Frontal cortex (tissue), 4 donors: ENCODE measurements at places on chromosomes 2 and 18.

- DNase-seq, result no peak
Observed at GRCh38 chr2:157093666-157094065, 163.8 kb upstream of the GALNT5 start.

- DNase-seq, result no peak
Observed at GRCh38 chr2:46869621-46870020, 46.0 kb downstream of the MCFD2 start.

- no peak for DNase-seq
Observed at GRCh38 chr2:175805442-175806124, 196.5 kb downstream of the LNPK start.

GRCh38 chr2:8740136-8740535, 58.3 kb downstream of the ID2 start:
- no peak for DNase-seq

DNA sequence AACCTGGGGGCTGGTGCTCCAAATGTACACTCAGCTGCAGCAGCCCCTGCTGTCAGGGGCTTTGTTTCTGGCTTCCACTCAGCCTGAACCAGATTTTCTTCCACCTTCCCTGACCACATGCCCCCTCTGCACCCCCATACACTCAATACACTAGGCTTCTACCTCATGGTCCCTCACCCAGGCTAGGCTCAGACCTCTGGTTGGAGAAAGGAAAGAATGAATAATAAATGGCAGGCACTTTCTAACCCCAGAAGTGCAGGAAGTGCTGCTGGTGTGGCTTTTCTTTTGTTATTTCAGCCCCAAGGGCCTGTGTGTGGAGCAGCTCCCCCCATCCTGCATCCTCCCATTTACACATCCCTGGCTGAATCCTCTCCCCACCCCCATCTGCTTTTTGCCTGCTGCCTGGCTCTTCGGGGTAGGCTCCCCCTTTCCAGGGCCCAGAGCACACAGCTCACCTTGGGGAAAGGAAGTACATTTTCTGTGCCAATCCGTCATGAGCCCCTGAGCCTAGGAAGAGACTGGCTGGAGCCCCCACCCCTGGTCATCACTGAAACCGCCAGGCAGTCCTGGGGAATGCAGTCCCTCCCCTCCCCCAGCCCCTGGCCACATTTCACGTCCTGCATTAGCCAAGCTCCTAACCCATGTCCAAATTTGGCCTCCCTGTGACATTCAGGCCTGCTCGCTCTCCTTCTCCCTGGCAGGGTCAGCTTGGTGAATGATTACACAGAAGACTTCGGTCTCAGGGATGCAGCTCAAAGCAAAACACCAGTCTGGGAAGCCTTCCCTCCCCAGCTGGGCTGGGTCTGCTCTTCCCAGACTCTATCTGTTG, 2.6 kb downstream of the DYSF start:
- no peak for DNase-seq

GRCh38 chr2:26561918-26562810, 79.0 kb downstream of the CIB4 start:
- no peak for DNase-seq

DNA sequence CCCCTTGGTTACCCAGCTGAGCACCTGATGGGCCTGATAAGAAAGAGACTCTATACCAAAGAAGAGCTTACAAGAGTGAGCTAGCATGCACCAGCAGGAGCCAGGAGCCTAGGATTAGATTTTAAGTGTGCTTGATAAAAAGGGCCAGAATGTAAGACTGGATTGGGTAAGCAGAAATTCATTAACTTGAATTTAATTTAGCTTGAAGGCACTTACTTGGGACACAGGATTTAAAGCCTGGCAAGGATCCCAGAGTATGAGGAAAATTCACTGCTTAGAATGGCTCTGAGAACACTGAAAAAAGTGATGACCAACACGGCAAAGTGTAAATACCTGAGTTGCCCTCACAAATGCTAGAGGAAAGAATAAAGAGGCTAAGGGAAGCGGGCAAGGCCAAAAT, 91.3 kb upstream of the RBBP8 start:
- DNase-seq, result no peak

- DNase-seq, result no peak
Observed at GRCh38 chr2:141029428-141030078, 1101.3 kb downstream of the LRP1B start.

DNA sequence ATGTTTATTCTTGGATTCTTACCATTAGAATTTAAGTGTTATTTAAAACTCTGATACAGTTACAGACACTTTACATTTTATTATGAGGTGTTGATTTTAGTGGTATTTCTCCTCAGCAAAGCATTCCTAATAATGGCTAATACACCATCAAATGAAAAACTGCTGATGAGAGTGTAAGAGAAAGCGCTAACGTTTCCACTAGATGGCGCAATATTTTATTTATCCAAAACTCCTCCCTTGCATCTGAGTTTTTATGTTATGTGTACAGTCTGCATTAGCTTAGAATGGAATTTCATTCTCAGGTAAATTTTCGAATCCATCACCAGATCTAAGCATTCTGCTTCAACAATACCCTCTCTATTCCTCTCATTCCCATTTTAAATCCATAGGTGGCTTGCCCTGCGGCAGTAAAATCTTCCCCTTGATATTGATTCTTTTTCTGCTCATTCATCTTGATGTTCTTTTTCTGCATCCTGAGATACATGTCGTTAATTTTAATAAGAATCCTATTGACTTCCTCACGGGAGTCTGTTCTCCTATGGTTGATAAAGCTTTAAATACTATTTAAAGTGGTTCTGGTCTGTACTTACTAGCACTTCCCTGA, 53.9 kb downstream of the PRKRA start:
- DNase-seq, result peak; percentile 11

DNA sequence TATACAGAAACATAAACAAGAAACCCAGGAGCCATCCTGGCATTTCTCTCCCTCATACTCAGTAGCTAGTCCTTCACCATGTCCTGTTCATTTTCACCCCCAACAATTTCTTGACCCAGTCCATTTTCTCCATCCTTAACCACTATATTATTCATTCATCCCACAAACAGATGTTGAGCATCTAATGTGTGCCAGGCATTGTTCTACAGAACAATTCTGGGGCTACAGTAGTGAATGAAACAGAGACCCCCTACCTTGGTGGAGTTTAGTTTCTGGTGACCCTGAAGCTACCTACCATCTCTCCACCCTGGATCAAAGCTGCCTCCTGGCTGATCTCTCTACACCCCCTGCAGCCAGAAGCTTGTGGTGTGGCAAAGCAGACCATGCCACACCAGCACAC, 27.5 kb upstream of the BZW1 start:
- DNase-seq, result no peak

DNA sequence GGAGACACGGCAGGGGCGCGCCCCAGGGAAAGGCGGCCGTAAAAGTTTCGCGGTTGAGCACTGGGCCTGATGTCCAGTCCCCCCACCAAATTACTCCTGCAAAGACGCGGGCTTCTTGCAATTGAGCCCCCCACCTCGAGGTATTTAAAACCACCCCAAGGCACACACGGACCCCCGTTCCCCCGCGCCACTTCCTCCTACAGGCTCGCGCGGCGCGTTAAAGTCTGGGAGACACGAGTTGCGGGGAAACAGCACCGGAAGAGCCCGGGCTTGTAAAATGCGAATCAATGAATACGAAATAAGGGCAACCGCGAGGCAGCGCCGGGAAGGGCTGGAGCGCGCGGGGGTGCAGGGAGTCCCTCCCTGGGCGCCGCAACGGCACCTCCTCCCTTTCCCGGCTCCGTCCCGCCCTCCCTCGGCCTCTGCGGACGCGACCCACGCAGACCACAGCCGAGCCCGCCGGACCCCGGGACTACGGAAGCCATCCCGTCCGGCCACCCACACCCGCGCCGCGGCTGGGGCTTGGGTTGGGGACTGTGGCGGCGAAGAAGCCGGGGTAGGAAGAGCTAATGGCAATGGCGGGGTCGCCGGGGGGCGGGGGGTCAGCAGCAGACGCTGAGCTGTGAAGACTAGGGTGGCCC, 918 bp upstream of the NETO1 start:
- peak; percentile 28 for DNase-seq

DNA sequence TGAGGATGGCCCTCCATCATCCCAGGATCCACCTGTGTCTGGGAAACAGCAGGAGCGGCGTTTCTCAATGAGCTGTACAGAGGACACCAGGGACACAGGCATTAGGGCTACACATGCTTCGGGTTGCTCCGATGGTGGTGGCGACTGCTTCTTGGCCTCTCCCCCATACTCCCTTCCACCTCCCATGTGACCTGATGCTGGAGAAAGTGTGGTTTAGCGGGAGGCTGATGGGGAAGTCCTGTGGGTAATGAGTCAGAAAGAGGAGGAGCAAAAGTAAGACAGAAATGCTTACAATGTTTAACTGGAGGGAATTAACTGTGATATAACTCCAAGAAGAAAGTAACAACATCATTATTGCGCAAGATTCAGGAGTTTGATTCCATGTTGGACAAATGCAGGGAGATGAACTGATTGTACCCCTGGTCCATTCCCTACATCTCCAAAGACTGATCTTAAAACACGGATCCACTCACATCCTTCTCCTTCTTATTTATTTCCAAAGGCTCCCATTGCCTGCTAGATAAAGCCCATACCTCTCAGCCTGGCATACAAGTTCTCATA, 186.6 kb downstream of the NRP2 start:
- DNase-seq, result no peak

GRCh38 chr18:78830161-78830560, 149.5 kb upstream of the SALL3 start:
- no peak for DNase-seq

DNA sequence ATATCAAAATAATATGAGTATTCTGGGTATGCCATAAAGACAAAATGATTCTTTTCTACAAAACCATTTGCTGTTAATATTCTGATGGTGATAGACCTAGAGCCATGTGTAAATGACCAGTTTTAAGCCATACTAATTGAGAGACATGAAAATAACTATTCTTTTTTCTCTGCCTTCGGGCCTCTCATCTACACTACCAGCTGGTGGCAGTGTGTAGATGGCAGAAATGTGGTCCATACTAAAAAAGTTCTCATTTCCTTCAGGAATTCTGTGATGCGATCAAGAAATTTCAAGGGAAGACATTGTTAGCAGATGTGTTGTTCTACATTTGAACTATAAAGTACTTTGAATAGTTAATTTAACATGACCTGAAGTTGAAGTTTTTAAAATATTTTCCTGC, 485.2 kb downstream of the TRIB2 start:
- no peak for DNase-seq

- no peak for DNase-seq
Observed at GRCh38 chr2:171158036-171158789, 2.5 kb downstream of the TLK1 start.

- no peak for DNase-seq
Observed at GRCh38 chr18:49321797-49322461, 138.5 kb downstream of the DYM start.

GRCh38 chr2:181165199-181165868, 184.9 kb downstream of the UBE2E3 start:
- no peak for DNase-seq

GRCh38 chr2:211049321-211050018, 493.1 kb downstream of the CPS1 start:
- DNase-seq, result no peak

GRCh38 chr2:164015328-164016123, 279.7 kb upstream of the FIGN start:
- no peak for DNase-seq

- no peak for DNase-seq
Observed at GRCh38 chr2:19139386-19139785, 219.0 kb downstream of the OSR1 start.

DNA sequence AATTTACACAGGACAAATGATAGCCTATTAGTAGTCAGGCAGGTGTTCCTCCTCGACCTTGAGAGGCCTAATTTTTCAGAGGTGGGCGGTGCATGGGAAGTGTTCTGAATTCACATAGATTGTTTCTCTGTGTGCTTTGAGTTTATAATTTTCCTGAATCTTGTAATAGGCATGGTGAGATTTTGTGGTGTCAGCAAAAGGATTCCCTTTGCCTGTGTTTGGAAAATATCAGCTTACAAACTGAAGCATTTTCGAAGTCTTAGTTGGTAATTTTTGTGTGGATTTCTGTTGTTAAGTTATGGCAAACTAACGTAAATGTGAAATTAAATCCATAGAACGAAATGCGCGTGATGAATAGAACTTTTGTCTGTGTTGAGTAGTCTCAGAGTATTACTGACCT, 194.0 kb upstream of the RBMS1 start:
- no peak for DNase-seq
